ENCODE measurements at places on chromosomes 13 and 19. TPM values are rescaled to one million over a fixed set of nuclear protein-coding genes. Genes with fewer than 3 reads are reported as not detected.
A peak's percentile ranks its signal among the peaks of the same experiment; 100 is the strongest.

IRGC gene
- total RNA-seq = not detected

NOVA2 gene
- total RNA-seq = not detected

F2RL3 gene
- 0.43 TPM for total RNA-seq

- no peak for DNase-seq
Observed at GRCh38 chr19:56111601-56112312, 9.3 kb downstream of the ZNF787 start.

CCDC124 gene
- 25.1 TPM for total RNA-seq

BEST2 gene
- total RNA-seq = not detected

GRCh38 chr19:1466461-1467214 is 12.4 kb downstream of the C19orf25 start:
- DNase-seq = no peak

DCT gene
- total RNA-seq = not detected

DNA sequence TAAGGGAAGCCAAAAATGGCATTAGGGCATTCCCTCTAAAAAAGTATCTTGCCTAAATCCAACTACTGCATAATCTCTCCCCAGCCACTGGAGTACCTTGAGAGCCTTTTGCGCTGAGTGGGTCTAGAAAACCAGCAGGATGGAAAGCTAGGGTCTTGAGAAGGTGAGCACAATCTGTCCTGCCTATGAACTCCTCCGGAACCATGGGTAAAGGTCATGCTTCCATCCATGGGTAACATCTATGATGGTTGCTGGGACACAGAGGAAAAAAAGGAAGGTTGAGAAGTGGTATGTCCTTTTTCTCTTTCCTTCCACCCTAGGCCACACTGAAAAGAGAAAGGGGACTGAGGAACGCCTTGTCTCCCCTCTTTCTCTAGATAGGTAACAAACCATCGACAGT is 52.4 kb downstream of the ZNF676 start:
- DNase-seq = peak; percentile 30

GRCh38 chr19:5397804-5398692 is 57.2 kb upstream of the ZNRF4 start:
- DNase-seq = no peak

MRI1 gene
- total RNA-seq = 44.1 TPM

C19orf85 gene
- not detected for total RNA-seq

DNA sequence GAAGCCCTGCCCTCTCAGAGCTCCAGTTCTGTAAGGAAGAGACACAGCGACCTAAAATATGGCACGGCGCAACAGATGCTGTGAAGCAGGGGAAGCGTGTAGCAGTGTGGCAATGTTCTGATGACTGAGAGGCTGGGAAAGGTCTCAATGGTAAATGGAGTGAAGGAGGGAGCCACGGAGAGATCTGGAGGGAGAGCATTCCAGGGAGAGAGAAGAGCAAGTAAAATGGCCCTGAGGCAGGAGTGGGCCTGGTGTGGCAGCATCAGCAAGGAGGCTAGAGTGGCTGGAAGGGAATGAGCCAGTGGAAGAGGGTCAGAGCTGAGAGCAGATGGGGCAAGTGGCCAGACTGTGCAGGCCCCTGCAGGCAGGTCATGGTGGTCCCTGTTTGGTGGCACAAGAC is 16.4 kb downstream of the RCN3 start:
- DNase-seq = no peak

DNA sequence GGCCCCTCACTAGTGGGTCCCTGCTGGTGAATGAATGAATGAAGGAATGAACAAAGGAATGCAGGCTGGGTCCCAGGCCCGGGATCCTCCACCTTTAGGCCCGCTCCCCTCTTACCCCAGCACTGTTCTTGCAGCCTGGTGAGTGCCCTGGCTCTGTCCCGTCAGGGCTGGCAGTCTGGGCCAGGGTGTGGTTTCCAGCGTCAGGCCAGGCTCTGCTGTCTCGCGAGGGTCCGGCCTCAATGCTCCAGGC is 317 bp downstream of the LYL1 start:
- DNase-seq = no peak

RTBDN gene
- total RNA-seq = not detected

GIPR gene
- total RNA-seq = 0.32 TPM

CDX2 gene
- total RNA-seq = not detected

- DNase-seq = no peak
Observed at GRCh38 chr19:8126511-8126910, 22.9 kb downstream of the FBN3 start.

DNA sequence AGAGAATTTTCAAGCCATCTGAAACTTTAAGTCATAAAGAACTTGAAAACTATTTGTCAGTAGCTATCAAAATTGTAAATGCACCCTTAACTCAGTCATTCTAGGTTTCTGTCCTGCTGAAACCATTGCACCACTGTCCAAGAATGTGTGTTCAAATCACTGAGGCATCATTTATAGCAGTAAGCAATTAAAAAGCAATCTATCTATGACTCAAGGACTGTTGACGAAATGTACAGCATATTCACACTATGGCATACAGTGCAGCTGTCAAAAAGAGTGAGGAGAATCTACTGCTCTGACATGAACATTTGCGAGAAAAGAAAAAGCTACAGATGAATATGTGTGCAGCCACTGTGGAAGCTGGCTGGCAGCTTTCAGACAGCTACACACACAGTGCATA is 71.2 kb downstream of the ING1 start:
- DNase-seq = no peak

- DNase-seq = peak; percentile 67
Observed at GRCh38 chr19:32407004-32407992, 1.7 kb downstream of the DPY19L3 start.

- DNase-seq = no peak
Observed at GRCh38 chr13:86298725-86299124, 499.5 kb upstream of the SLITRK6 start.

DACH1 gene
- 0.43 TPM for total RNA-seq

GRCh38 chr13:114151031-114151430 is 18.6 kb upstream of the RASA3 start:
- DNase-seq = no peak

Data from fibroblast of villous mesenchyme (primary cell).